ENCODE measurements at places on chromosomes 2 and 18.

- DNase-seq: no peak
Measured at GRCh38 chr2:195769975-195770374, 112.9 kb downstream of the SLC39A10 start.

- no peak for DNase-seq
Measured at GRCh38 chr2:104977958-104978357, 59.9 kb upstream of the MRPS9 start.

DNA sequence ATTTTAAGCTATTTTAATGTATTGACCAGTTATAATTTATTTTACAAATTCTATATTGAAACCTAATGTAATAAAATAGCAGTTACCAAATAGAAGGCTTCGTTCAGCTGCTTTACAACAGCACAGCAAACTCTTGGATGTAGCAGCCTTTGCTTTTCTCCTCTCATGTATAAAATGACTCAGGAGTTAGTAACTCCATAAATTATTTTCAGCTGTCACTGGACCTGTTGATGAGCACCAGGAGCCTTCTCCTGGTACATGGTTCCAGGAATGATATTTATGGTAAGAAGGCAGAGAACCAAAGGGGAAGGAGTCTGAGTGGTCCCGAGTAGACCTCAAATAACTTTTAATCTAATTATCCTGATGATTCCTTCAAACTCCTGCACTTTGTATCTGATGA lies 256.4 kb upstream of the NETO1 start:
- DNase-seq: no peak

DNA sequence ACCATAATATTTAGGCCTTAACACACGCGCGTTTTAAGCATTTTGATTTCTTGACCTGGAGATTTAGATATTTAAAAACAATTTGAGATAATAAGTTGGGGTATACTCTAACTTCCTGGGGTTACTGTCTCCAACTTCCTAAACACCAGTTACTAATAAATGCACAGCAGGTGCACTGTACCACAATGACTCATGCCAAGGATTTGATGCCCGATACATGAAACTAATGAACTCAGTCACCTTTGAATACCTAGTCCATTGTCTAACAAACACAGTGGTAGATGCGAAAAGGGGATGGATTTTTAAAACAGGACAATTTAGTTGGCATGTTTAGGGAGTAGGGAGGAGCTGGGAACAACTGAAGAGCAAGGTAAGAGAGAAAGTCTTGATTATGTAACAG lies 21.2 kb downstream of the CABYR start:
- no peak for DNase-seq

GRCh38 chr18:42931491-42931890 lies 184.0 kb downstream of the RIT2 start:
- no peak for DNase-seq

DNA sequence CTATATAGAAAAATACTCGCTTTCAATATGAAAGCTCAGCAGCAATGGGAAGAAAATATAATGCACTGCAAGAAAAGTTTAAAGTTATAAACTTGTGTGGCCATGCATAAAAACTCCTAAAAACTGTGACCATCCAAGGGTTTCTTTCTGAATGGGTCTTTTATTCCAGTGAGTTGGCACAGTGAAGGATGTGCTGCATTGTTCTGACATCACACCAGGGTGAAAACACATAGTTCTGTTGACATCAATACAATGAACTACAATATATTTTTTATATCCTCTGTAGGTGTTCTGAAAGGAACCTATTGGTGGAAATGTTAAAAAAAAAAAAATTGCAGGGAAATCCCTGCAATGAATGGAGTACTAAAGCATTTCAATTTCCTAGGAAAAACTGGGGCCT lies 80.2 kb downstream of the CDH20 start:
- no peak for DNase-seq

- DNase-seq: no peak
Measured at GRCh38 chr2:50858156-50858555, 173.8 kb downstream of the NRXN1 start.
